NAMALWA (cell line): ENCODE measurements at places on chromosomes 3 and 15.

DNA sequence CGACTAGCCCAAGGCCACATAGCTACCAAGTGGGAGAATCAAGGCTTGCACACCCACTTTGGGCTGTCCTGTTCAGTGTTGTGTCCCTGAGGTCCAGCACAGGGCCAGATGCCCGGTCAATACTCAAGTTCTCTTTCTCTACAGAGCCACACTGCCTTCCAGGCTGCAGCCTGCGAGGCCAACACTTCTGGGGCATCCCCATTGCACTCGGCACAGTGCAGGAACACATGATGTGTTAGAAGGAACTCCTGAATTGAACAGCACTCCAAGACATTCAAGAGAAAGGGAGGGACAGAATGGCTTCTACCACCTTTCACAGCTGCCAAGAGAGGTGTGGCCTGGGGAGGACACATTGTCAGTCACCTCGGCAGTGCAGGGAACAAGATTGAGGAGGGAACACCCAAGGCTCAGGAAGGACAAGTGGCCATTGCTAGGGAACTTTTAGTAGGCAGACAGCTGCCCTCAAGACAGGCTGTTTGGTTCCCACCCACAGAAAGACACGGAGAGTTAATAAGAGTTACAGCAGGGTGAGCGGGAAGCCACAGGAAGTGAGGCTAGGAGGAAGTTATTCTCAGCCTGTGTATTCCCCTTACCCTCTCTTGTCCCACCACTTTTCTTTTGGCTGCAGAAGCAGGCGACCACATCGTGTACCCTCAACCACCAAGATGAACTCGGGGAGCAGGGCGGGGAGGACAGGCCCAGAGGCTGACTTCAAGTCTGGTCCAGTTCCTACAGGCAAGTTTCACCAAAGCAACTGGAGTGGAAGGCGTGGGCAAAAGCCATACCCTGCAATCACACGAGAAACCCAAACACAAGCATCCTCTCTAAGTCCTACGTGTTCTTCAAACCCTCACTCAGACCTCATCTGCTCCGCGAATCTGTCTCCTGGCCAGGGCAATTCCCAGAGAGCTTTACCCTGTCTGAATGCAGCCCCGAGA is 69.4 kb downstream of the SRGAP3 start:
- DNase-seq, result no peak

GRCh38 chr3:131218196-131218595 is 163.4 kb upstream of the NUDT16 start:
- DNase-seq, result no peak

DNA sequence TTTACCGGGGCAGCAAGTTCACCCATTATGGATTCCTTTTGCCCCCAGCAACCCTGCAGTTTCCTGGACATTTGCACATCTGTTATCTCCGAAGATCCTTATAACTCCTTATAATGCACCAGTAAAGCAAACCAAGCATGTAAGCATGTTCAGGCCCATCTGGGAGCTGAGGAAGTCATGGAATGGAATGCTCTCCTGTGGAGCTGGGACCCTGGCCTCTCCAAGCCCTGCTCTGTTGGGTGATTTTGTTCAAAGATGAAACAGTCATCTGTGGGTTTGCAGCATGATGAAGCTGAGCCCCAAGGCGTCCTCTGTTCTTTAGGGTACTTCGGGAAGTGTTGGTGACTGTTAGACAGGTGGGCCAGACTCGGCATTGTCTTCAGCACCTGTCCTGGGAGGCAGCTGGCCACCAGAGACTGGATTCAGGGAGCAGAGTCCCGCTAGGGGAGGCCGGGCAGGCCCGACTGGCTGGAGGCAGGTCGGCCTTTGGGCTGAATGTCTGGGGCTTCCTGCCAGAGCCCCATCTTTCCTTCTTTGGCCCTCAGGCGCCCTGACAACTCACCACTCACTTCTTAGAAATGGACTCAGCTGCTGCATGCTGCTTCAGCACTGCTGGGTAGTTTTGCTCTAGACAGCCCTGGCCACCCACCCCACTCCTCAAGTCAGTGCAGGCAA is 3.9 kb downstream of the DNAH1 start:
- no peak for DNase-seq

DNA sequence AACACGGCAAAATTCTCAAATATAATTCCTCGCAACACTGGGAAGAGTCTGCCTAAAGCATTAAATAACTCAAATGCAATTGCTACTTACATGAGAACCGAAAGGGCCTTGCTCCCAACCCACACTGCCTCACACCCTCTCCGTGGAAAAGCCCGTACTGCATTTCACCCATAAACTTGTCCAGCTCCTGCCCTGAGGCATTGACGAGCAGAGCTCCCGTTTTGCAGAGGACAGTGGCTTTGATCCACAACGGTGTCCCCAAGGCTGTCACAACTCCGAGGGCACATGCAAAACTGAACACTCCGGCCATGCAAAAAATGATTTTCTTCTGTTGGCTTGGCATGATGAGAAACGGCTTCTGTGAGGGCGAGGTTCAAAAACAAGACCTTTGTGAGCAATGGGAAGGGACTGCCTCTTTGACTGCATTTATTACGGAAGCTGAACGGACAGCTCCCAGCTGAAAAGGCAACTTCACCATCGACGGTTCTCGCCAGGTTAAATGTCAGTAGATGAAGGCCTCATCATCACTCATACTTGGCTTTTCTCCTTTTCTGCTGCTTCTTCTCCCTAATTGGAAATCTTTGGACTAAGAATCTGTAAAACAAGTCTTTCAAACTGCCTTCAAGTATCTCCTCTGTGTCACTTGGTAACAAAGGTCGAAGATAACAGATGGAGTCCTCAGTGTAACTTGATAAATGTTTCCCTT is at the start of gene CLRN1:
CLRN1 (minus strand) TSS at position 362 of the 706 bp plus-strand sequence; CDS start at position 343, 19 bp downstream.
- no peak for DNase-seq

GRCh38 chr3:124890573-124891190 is 3.5 kb upstream of the ITGB5 start:
- no peak for DNase-seq

GRCh38 chr3:58485801-58486435 is 6.0 kb upstream of the KCTD6 start:
- DNase-seq, result no peak

- peak; percentile 4 for DNase-seq
Measured at GRCh38 chr3:19559724-19560442, 374.1 kb downstream of the EFHB start.

GRCh38 chr3:152667267-152667666 is 167.7 kb upstream of the P2RY1 start:
- no peak for DNase-seq

DNA sequence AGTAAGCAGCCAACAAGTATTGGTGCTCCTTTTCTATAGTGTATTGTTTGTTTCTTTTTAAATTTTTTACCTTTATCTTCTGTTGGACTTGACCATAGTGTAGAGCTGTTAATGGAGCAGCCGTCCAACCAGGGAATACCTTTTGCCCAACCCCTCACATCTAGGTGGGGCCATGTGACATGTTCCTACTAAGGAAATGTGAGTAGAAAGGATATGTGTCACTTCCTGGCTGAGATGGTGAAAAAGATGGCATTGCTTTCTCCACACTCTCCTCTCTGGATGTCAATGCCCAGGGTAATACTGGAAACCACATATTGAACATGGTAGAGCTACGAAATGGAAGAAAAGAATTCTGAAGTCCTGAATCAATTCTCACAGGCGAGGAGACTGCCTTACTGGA is 218.8 kb downstream of the TBL1XR1 start:
- no peak for DNase-seq

- DNase-seq, result no peak
Measured at GRCh38 chr3:38605981-38606380, 43.5 kb downstream of the SCN5A start.

- DNase-seq, result no peak
Measured at GRCh38 chr3:30914696-30915095, 20.2 kb upstream of the GADL1 start.

- peak; percentile 71 for DNase-seq
Measured at GRCh38 chr3:39990532-39990931, 181.1 kb downstream of the MYRIP start.

GRCh38 chr3:98003306-98003969 is 31.2 kb upstream of the RIOX2 start:
- peak; percentile 29 for DNase-seq

GRCh38 chr3:156619376-156619775 is 55.0 kb upstream of the TIPARP start:
- no peak for DNase-seq

GRCh38 chr3:167976516-167977361 is 119.0 kb downstream of the GOLIM4 start:
- no peak for DNase-seq

GRCh38 chr3:153247331-153248330 is 85.6 kb downstream of the RAP2B start:
- no peak for DNase-seq

DNA sequence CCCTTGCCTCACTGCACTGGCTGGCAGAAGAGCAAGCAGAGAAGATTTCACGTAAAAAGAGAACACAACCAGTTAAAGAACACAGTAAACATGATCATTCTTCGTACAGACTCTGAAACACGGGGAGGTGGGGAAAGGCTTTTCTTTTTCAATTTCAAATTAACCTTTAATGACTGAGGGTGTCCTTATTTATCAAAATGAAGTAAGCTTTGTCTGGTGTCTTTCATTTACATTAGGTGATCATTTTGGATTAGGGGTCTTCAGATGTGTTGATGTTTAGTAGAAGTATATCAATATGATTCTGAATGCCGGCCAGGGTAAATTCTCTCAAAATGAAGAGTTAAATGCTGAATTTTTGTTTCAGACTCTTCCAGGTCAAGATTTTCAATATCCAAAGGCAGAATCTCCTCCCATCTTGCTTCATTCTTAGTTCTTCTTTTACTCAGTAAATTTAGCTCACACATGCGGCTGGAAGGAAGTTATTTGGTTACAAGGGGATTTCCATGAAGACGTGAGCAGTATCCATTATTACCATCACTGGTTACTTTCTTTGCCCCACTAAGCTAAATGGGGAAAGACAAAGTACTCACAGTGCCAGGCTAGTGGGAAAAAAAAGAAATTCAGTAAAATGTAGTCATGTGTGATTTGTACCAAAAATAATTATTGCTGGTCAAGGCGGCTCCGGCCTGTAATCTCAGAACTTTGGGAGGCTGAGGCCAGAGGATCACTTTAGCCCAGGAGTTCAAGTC is 272.2 kb upstream of the NR2F2 start:
- peak; percentile 20 for DNase-seq

DNA sequence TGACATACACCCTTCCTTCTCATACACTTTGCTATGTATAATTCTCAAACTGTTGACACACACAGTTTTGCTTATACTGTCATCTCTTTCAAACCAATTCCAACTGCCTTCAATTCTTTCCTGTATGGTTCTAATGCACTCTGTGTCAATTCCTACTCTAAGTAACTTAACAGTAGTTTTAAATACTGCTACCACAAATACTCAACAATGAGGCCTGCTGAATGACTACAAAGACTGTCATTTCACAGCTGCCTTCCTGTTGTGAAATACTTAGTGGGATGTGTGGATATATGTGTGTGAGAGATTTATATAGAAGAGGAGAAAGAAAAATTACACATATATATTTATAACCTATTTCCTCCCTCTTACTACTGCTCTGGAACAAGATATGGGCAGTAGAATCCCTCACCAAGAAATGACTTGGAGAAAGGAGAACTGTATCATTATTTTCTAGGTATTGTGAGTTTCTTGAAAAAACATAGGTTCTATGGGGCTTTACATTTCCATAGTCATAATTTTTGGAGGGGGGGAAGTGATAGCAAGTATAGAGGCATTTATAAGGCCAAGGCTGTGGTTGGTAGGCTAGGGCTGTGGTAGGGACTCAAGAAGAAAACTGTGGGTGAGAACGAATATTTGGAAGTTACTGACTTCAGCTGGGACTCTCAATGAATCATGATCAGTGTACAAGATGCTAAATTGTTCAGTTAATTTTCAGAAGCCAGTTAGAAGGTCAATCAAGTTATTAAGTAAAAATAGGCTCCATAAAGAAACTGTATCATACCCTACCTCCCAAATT is 88.7 kb downstream of the ANKRD28 start:
- no peak for DNase-seq

DNA sequence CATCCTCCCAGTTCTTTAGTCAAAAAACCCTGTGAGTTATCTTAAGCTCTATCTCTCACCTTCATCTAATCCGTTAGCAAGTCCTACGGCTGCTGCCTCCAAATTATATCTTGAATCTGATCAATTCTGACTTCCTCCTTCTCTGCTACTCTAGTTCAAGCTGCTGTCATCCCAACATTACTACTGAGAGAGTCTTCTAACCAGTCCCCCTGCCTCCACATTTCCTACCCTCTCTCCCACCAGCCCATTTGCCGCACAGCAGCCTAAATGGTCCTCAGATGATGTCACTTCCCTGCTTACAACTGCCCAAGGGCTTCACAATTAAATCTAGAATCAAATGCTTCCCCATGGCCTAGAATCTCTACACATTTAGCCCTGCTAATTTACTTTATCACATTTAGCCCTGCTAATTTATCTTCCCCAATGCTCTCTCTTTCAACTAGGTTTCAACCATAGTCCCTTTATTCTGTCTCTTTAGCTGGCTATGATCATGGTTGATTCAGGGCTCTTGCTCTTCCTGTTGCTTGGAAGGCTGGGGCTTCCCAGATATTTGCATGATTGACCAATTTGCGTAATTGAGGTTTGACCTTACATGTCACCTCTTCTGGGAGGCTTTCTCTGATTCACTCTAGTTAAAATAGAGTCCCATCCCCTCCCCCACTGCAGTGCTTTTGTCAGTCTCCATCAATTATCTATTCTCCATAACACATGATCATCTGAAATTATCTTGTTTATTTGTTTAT is 11.0 kb upstream of the ARL14 start:
- DNase-seq, result peak; percentile 46

DNA sequence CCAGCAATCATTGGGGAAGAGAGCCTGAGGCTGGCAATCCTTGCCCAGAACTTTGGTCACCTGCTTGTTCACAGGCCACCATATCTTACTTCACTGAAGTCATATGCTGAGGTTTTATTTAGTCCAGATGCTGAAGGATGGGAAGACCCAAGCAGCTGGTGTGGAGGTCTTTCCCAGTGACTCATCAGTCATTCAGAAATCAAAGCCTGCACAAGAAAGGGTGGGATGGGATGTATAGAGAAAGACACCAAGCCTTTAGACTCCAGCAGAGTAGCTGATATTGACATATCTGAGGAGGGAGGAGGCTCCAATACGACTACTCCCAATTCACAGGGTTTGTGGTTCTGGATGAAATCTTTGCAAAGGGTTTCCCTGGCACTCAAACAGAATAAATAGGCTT is 13.0 kb upstream of the PHLDB2 start:
- no peak for DNase-seq

- DNase-seq, result no peak
Measured at GRCh38 chr15:37550360-37551024, 383.9 kb upstream of the TMCO5A start.

DNA sequence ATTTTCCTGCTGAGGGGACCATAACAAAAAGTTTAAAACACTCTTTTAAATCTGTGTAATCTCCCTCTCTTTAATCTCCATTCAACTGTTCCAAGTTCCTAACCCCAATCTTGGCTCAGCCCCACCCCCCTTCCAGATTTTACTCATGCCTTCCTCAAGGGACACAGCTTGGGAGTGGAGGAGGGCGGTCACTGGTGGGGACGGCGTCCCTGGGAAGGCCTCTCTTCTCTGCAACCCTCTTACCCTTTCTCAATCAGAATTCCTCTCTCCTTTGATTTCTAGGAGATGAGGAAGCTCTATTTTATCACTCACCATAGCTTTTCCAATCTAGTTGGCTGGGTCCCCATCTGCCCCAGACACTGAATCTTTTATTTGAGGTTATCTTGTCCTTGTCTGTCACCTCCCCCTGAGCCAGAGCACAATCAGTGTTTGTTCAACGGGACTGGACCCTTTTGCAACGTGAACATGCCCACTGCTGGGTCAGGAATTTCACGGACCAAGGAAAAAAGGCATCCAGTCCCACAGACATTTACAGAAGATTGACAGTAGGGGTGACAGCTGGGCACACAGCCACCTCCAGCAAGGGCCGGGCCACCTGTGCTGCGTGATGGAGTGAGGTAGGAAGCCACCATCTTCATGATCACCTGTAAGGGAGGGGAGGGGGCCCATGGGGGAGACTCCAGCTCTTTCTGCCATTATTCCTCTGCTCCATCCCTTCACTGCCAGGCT is 84.0 kb upstream of the HERC1 start:
- no peak for DNase-seq
